Renal cortical epithelial cell (primary cell): ENCODE measurements at places on chromosomes 5 and 9. TPM values are rescaled to one million over a fixed set of nuclear protein-coding genes. Genes with fewer than 3 reads are reported as not detected.

GADD45G gene
- total RNA-seq = 0.20 TPM in 1 of 2 replicates, not detected in the other

CCL19 gene
- not detected in 2 replicates for total RNA-seq

EQTN gene
- total RNA-seq = not detected in 2 replicates

BHMT2 gene
- 20.3 and 34.6 TPM in 2 replicates for total RNA-seq

PCDHB3 gene
- total RNA-seq = 0.52 and 2.9 TPM in 2 replicates

FOXD4L6 gene
- 0.10 and 0.17 TPM in 2 replicates for total RNA-seq

SLC25A2 gene
- 0.20 and 1.0 TPM in 2 replicates for total RNA-seq
